HT1080 (cell line): ENCODE measurements at places on chromosomes 6 and 20. TPM values are rescaled to one million over a fixed set of nuclear protein-coding genes. Genes with fewer than 3 reads are reported as not detected.
A peak's percentile ranks its signal among the peaks of the same experiment; 100 is the strongest.

- DNase-seq: peak; percentile 74
Measured at GRCh38 chr6:111242452-111242851, 155.1 kb downstream of the SLC16A10 start.

DNA sequence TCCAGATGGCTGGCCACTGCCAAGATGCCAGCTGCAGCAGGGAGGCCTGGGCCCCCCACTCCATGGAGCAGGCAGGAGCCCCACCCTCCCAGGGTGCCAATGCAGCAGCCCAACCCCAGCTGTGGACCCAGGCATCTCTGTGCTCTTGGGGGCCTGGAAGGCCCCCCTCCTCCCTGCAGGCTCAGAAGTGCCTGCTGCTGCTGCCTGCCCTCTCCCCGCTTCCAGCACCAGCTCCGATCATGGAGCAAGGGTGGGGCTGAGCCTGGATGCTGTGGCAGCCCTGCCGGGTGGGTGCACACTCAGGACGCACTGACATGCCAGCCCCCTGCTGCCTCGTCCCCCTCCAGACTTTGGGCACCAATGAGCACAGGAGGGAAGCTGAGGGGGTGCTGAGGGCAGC is 14.8 kb upstream of the ABCC10 start:
- no peak for DNase-seq

DNA sequence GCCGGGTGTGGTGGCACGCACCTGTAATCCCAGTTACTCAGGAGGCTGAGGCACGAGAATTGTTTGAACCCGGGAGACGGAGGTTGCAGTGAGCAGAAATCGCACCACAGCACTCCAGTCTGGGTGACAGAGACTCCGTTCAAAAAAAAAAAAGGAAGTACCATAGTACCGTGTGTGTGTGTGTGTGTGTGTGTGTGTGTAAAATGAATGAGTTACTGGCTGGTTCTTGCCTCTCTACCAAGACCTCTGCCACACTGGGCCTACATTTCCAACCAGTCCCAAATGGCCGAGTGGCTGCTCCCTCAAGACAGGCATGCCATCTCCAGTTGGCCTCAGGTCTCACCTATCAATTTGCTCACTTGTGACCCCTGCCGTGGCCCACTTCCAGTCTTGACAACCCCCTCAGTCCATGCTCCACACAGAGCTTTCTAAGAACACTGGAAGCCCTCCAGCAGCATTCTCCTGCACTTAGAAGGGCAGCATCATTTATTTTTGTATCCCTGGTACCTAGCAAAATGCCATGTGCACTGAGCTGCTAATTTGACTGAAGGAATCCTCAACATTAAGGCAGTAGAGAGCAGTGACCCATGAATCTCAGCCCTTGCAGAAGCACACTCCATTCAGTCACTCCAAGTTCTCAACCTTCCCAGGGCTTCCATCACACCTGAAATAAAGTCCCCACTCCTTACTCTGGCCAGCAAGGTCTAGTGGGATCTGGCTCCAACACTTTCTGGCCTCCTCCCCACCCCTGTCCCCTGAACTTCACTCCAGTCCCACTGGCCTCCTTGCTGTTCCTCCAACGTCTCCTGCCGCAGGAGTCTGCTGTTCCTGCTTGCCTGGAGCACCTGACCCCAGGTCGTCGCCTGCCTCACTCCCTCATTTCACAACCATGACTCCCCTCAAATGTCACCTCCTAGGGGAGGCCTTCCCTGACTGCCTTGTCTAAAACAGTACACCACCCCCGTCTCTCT is 29.9 kb downstream of the COX4I2 start:
- DNase-seq: no peak

- no peak for DNase-seq
Measured at GRCh38 chr6:168638468-168639271, 197.7 kb downstream of the SMOC2 start.

DNA sequence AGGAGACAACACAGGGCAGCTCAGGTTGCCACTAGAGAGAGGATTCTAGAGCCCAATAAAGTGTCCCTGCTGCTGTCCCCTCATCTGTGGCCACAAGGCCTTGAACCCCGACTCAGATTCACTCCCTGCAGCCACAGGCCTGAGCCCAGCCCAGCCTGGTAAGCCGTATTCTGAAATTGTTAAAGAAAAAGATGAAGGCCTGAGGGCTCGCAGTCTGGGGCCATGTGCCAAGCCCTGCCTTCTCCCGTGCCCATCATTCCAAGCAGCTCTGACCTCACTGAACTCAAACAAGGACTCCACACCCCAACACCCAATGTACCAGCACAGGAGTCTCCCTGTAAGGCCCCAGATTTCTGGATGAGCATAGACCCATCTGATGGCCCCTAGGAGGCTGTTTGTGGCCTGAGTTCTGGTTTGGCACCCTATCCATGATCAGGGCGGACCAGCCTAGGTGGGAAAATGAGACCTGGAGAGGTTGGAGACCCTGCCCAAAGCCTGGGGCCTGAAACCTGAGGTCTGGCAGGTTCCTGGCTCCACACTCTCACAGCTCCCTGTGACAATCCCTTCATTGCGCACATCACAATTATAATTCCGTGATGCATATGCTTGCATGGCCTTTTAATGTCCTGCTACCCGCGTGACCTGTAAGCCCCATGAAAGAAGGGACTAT is 62.0 kb upstream of the TOP1 start:
- DNase-seq: no peak

DNA sequence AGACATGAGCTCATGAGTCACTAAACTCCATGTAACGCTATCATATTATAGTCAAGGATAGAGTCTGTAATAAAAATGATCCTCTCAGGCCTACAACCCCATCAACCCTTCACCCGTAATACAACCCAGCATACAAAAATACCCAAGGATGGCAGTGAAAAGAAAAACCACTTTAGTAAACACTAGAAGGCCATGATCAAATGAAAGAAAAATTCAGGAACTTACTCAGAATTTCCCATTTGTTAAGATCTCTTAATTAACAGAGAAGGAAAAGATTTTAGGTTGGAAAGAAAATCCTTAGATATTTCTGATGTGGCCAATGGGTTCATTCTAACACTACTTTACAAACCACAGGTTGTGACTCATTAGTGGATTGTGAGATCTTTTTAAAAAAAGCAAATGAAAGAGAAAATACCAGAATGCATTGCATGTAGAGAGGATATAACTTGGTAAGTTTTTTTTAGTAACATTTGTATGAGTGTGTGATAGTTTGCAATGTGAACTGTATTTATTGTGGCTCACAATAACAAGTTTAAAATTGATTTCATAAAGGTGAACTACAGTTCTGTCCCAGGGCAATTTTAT is 8.0 kb upstream of the UBE2J1 start:
- peak; percentile 71 for DNase-seq

DNA sequence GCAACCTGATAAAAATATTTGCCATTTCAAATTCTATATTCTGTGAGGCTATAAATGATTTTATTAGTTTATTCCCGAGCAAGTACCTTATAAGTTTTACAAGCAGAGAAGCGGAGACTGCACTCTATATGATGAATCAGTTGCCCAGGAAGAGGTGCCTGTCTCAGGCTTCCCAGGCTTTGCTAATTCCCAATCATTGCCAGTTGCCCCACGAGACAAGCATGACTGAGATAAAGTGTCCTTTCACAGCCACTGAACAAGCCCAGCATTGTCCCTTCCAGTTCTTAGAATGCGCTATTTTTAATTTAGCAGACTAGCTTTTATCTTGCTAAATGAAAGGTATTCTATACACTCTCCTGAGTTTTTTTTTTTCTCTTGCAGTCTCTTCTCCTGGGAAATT is 260.7 kb downstream of the ALDH8A1 start:
- no peak for DNase-seq

DNA sequence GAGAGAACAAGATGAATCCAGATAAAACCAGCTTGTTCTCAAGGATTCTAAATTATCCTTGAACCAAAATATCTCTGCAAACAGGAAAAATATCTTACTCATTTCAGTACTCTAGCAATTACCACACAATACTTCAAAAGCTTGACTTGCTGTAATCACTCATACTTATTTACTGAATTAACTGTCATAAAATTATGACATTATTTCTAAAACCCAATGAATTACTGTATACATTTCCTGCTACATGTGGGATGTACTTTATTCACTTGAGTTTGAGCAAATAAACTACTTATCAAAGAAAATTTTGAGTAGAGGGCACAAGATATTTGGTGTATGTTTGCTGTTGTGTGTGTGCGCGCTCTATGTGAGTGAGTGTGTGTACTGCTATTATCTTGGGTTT is 9.7 kb downstream of the EIF2S2 start:
- no peak for DNase-seq

DNA sequence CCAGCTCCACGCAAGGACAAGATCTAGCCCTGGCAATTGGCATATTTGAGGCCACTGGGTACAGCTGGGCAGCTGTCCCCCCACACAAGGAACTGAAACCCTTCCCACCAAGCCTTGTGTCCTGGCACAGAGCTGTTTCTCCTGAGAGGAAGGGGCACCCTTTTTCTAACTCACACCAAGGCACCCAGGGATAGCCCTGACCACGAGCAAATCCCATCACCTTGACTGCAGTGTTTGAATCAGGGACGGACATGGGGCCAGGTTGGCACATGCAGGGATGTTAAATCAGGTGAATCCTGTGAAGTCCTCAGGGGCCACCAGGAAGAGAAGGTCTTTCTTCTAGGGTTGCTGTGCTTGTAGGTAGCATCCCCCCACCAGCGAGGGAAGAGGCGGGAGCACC is 246.6 kb downstream of the PREX1 start:
- DNase-seq: no peak

DNA sequence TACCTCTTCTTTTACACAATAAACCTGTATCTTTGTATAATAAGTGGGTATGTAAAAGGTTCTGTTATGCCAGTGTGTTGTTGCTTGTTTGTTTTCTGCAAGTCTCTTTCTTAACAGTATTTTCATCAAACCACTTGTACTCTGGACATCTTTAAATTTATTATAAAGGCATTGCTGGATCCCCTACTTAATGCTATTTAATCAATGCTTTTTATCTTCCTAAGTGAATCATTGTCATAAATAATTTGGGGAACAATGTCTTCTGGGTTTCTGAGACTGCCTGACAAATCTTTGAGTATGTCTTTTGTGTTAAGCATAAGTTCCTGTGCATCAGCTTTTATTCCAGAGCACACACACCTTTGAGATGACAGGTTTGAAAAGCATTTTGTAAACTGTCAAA is 64.7 kb downstream of the ITCH start:
- DNase-seq: no peak

GRCh38 chr6:46655803-46656202 is 3.0 kb downstream of the SLC25A27 start:
- no peak for DNase-seq

DNA sequence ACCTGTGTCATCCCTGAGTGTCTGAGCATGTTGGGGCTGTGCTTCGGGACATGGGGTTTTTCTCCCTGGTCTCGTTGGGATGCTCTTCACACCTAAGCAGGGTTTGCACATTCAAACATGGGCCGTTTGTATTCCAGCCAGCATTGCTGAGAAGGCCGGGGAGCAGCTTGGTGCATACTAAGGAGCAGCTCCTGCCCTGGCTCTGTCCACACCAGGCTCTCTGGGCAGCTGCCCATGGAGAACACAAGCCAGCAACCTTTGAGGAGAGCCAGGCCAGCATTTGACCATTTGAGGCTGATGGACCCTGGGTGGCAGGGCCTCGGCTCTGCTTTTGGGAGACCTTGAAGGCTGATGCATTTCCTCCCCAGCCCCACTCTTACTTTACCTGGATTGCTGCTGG is 92.1 kb downstream of the PHACTR3 start:
- no peak for DNase-seq

DNA sequence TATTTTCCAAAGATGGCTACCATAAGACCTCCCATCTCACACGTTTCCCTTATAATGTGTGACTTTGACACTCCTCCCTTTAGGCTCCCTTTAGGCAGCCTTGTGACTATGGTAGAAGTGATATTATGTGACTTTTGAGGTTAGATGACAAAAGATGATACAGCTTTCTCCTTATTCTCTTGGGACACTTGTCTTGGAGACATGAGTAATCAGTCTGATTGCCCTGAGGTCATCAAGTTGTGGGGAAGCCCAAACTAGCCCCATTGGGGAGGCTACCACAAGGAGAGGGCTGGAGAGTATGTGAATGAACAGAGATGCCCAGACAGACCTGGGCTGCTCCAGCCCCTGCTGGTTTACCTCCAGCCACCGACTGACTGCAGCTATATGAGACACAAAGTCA is 10.6 kb upstream of the DLK2 start:
- no peak for DNase-seq

GRCh38 chr6:1619098-1619672 is 9.5 kb downstream of the FOXC1 start:
- no peak for DNase-seq

The PLN gene
- total RNA-seq: not detected in 2 replicates

The FRS3 gene
- total RNA-seq: 1.5 and 1.9 TPM in 2 replicates

The CENPW gene
- total RNA-seq: 28.5 TPM in 2 replicates

The LKAAEAR1 gene
- total RNA-seq: 0.84 and 1.0 TPM in 2 replicates

The RSPH4A gene
- total RNA-seq: 0.27 and 0.32 TPM in 2 replicates

The TINAG gene
- not detected in 2 replicates for total RNA-seq
